ENCODE measurements at places on chromosomes 2 and 18.

- DNase-seq = no peak
These were observed 53.3 kb downstream of the PIKFYVE start for GRCh38 chr2:208319391-208319790.

DNA sequence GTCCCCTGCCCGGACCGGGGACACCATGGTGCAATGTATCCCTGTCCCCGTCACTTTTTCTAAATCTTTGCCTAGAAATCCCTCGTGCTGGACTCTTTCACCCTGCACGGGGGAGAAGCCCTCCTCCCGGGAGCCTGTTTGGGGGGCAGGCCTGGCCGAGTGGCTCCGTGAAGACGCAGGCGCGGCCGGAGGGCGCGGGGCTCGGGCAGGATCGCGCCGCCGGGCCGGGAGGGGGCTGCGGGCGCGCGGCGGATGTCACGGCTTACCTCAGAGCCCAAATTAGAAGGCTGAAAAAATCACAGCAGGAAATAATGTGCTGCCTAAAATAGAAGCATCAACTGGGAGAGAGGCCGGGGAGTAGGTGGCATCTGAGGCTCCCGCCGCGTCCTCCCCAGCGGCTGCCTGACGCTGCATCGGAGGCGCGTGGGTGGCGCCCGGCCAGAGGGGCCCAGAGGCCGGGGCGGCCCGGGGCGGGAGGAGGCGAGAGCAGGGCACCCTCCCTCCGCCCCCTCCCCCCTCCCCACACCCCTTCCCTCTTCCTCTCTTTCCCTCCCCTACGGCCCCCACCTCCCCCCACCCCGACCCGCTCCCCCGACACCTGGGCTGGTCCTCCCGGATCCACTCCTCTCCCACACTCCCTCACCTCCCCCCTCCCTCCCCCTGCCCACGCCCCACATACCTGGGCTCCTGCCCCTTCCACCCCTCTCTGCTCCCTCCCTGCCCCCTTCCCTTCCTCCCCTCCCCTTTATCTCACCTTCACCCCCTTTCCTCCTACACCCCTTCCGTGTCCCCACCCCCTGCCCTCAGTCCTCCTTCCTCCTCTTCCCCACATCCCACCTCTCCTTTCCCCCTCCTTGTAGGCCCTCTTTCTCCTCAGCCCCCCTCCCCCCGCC, 51.9 kb downstream of the SLC4A1AP start:
- peak; percentile 58 for DNase-seq

DNA sequence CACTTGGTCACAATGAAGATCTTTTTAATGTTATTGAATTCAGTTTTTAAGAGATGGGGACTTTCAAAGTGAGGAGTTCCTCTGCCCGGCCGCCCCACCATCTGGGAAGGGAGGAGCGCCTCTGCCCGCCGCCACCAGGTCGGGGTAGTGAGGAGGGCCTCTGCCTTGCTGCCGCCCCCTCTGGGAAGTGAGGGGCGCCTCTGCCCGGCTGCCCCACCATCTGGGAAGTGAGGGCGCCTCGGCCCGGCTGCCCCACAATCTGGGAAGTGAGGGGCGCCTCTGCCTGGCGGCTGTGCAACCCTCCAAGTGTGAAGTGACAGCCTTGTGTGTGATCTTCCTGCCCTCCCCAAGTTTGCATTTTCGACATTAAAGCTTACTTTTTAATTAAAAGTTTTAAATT, 899.3 kb downstream of the TRIB2 start:
- no peak for DNase-seq

DNA sequence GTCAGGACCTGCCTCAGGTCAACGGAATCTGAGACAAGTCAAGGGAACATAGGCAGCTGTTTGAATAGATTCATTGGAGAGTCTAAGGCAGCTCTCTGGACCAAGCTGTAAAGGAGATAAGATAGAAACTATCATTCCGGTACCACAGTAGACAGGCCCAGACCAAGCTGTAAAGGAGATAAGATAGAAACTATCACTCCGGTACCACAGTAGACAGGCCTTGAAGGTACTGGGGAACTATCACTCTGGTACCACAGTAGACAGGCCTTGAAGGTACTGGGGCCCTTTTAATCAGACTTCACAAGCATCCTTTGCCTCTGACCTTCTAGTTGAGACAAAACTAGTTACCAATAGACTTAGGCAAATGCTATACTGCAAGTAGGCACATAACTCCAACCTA, 346.1 kb downstream of the DCDC2C start:
- no peak for DNase-seq

DNA sequence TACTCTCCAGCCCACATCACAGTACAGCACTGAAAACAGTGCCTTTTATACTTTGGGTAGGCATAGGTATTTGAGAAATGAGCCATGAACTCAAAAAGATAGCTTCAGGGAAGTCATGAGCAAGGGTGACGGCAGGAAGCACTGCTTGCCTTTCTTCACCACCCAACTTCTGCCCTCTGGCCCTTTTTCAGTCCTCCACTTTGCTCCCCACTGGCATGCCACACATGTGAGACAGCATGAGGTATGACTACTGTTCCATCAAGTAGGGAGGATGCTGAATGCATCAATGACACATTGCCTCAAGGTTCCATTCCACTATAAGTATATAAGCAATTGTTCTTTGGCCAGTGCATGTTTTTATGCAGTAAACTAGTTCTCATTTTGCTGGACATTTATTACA, 373.0 kb downstream of the NRXN1 start:
- no peak for DNase-seq
